ENCODE measurements at places on chromosomes 6 and 20.

GRCh38 chr20:2302384-2303060, 6.7 kb downstream of the TGM3 start:
- DNase-seq: no peak

- no peak for DNase-seq
These were observed 120.1 kb downstream of the IRF4 start for GRCh38 chr6:511488-512137.

GRCh38 chr6:27771235-27771634, 141.0 kb downstream of the OR2B2 start:
- DNase-seq: no peak

- DNase-seq: peak; percentile 52
These were observed 125.9 kb upstream of the INSM1 start for GRCh38 chr20:20241976-20242375.

- DNase-seq: no peak
These were observed 1153.1 kb upstream of the GJE1 start for GRCh38 chr6:140979642-140980091.

DNA sequence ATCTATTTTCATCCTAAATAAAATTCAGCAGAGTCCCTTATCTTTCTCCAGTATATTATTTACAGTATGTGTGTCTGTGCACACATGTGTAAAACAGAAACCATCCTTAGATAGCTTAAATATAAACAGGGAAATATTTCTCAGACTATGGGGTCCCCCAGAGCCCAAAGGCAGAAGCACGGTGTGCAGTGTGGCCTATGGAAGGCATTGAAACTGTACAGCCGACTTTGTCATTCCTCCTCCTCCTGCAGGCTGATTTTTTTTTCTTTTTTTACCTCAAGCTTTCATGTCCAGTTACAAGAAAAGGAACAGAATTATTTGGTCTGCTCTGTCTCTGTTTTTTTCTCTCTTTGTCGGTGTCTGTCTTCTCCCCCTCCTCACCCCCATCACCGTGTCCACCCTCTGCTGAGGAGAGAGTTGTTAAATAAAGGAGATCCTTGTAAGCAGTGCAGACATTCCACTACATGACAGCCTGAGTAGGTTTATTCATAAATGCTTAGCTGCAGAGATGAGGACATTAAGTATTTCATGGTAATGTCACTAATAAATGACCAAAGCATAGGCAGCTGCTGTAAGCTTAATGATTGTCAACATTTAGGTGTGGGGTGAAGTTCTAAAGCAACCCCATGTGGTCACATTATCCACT, 31.8 kb upstream of the SLC35D3 start:
- no peak for DNase-seq

DNA sequence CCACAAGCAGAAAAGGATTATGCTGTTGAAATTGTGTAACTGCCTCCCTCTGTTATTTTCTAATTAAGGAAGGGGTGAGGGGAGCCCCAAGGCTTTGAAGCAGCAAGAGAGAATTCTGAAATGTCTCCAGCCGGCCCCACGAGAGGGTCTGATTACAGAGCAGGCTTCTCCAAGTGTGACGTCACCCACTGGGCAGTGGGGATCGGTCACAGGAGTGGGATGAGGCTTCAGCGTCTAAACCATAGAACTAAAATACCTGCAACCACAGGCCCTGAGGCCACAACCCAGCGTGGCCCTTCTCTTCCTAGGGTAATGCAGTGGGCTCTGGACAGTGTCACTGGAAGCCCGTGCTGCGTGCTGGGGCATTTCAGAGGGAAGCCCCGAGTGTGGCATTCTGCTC, 38.6 kb upstream of the APCDD1L start:
- no peak for DNase-seq

DNA sequence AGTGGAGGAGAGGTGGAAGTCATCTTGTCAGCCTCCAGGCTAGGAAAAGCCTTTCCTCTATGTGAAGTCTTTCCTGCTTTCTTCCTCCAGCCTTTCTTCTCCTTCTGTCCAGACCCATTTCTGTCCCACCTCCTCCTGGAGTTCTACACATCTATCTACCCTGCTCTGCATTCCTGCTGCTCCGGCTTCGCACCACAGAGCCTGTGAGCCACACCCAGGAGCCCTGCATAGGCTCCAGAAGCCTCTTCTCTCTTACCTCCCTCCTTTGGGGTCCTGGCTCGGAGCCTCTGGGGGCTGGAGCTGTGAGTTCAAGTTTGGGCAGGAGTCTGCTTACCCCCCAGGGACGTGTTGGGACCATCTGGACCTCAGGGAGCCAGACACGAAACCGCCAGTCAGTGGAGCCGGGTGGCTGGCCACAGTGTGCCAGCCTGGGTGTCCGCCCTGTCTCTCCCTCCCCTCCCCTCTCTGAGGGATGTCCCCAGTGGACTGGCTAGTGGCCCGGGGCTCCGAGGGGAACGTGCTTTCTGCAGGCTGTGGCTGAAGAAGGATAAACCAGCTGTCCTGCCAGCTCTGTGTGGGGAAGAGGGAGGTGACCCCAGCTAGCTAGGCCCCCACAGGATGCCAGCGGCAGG, 99.2 kb downstream of the VEGFA start:
- no peak for DNase-seq

GRCh38 chr6:48136856-48137255, 25.9 kb upstream of the PTCHD4 start:
- DNase-seq: no peak

DNA sequence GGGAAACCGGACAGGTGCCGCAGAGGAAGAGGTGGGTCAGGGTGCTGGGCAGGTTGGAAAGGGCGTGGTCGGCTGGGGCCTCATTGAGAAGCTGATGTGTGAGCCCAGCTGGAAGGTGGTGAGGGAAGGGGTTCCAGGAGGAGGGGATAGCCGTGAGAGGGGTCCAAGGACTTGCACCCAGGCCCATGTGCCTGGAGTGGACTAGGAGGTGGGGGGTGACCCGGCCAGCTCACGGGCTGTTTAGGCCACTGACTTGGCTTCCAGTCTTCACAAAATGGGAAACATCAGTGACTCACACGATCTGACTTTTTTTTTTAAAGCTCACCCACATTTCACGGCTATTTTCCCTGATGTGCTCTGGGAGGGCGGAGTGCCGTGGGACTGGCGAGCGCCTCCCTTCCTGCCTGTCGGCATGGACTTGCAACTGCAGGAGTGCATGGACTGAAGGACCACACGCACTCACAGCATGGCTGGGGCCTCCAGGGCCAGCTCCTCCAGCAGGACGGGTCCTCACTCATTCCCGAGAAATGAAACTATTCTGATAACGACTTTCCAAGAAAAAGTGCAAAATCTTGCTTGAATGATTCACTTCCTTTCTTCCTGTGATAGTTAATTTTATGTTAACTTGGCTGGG, 13.5 kb upstream of the PDE10A start:
- no peak for DNase-seq

GRCh38 chr20:13817342-13817741, 32.5 kb downstream of the NDUFAF5 start:
- no peak for DNase-seq

- DNase-seq: no peak
These were observed 87.2 kb downstream of the ADAT2 start for GRCh38 chr6:143363299-143363698.

- no peak for DNase-seq
These were observed 14.0 kb upstream of the KCNK15 start for GRCh38 chr20:44731657-44732056.

GRCh38 chr6:148461986-148462577, 119.4 kb downstream of the SASH1 start:
- no peak for DNase-seq

- no peak for DNase-seq
These were observed 49.1 kb downstream of the NFATC2 start for GRCh38 chr20:51493346-51493791.

Measured in NCI-H187 (cell line).